ENCODE measurements at places on chromosomes 6 and 20. TPM values are rescaled to one million over a fixed set of nuclear protein-coding genes. Genes with fewer than 3 reads are reported as not detected.

The RFX6 gene
- total RNA-seq = not detected

The UST gene
- 18.4 TPM for total RNA-seq

The EYA4 gene
- total RNA-seq = 0.18 TPM

The C20orf204 gene
- 0.50 TPM for total RNA-seq

The OPN5 gene
- total RNA-seq = not detected

- no peak for DNase-seq
Measured at GRCh38 chr6:138231381-138231886, 13.1 kb upstream of the PBOV1 start.

DNA sequence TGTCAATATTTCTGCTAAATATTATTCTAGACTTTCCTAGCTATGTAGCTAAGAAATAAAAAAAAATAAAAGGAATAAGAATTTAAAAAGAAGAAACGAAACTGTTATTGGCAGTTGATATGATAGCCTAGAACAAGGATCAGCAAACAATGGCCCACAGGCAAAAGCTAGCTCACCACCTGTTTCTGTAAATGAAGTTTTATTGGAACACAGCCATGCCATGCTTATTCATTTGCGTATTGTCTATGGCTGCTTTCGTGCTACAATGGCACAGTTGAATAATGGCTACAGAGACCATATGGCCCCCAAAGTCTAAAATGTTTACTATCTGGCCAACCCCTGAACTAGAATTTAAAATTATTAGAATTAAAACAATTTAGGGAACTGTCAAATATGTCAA is 952.6 kb upstream of the MAP3K7 start:
- DNase-seq = no peak

DNA sequence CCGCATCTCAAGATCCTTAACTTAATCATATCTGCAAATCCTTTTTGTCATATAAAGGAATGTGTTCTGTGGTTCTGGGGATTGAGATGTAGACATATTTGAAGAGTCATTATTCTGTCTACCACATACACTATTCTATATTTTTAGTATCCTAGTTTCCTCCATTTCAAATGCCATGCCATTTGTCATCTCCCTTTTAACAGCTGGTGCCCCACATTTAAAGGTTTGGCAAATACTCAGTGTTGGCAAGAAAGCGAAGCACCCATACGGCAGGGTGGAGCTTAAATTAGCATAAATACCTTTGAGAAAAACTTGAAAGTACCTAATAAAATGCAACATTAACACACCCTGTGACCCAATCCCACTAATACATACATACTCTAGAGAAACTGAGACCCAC is 31.7 kb downstream of the PAK5 start:
- no peak for DNase-seq

All from adrenal gland (tissue), 19 donors.